ENCODE measurements at places on chromosomes 7 and 10.

DNA sequence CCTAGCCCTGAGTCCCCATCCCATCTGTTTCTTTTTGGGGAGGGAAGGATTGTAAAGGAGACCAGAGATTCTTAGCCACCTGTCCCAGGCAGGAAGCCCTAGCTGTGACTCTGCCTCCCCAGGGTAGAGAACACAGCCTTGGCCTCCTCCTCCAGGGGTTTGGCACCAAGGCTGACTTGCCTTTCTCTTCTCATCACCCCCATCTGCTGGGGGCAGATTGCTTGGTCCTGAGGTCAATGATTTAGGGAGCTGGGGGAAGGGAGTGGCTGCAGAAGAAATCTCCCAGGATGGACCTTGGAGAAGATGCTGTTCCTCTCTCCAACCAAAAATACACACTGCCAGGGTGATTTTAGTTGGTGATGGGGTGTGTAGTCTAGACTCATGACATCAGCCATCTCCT is 2.6 kb upstream of the MNX1 start:
- no peak for DNase-seq

GRCh38 chr10:35613597-35614226 is 8.6 kb downstream of the GJD4 start:
- no peak for DNase-seq

- no peak for DNase-seq
These were observed 7.3 kb downstream of the ATP6V1F start for GRCh38 chr7:128869944-128870285.

DNA sequence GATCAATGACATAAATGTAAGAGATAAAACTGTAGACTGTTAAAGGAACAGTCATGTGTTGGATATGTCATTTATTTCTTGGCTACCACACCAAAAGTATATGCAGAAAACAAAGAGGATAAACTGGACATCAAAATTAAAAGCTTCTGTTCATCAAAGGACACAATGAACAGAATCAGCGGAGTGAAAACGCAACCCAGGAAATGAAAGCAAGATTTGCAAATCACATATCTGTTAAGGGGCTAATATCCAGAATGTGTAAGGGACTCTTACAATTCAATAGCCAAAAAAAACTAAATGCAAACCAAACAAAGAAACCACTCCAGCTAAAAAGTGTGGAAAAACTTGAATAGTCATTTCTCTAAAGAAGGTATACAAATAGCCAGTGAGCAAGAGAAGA is 164.3 kb downstream of the ZMYND11 start:
- DNase-seq = no peak

DNA sequence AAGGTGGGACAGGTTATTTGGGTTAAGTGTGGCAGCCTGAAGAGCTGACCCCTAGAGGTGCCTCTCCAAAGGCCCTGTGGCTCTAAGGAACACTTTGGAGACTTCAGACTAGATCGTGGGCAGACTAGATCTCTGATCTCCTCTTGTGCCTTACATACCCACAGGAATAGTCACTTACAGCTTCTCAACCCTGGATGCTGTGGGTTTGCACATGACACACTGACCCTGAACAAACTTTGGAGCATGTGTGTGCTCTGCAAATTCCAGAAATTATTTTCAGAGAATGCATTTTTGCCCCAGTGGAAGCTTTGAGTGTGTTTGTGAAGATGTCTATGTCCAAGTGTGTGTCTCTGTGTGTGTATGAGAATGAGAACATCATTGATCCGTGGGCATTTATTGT is 119.6 kb downstream of the EMX2 start:
- DNase-seq = no peak

- no peak for DNase-seq
These were observed 2.6 kb downstream of the PSMG3 start for GRCh38 chr7:1567049-1567771.

DNA sequence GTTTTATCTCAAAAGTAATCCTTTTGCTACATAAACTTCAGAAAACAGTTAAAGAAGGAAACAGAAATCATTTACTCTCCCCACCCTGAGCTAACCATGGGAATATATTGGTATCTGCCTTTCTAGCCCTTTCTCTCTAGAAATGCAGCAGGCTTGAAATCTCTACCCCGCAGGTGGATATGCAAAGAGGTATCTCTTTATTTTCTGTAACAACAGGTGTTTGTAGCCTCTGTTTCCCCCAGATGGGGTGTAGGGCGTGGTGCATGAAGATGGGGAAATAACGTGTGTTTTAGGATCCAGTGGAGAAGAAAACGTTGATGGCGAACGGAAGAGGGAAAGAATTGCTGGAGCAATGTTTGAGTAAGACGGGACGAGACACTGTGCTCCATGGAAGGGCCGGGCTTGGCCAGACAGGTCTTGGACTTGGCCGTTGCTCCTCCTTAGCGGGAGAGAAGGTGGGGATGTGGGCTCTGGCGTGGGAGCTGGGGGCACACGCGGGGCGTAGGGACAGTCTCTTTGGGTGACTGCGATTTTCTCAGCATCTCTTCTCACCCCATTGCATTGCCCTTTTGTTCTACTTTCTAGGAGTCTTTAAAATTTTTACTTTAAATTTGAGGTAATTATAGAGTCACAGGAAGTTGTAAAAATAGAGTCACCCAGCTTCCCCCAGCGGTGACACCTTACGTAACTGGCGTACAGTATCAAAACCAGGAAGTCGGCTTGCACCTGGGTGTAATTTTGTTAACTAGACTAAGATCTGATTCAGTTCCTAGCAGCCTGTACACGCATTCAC is 82.9 kb downstream of the ELFN1 start:
- DNase-seq = no peak
